OCI-LY7 (cell line): ENCODE measurements at places on chromosomes 1 and 21.

GRCh38 chr1:168623003-168623828 lies 46.8 kb downstream of the XCL1 start:
- DNase-seq: no peak

DNA sequence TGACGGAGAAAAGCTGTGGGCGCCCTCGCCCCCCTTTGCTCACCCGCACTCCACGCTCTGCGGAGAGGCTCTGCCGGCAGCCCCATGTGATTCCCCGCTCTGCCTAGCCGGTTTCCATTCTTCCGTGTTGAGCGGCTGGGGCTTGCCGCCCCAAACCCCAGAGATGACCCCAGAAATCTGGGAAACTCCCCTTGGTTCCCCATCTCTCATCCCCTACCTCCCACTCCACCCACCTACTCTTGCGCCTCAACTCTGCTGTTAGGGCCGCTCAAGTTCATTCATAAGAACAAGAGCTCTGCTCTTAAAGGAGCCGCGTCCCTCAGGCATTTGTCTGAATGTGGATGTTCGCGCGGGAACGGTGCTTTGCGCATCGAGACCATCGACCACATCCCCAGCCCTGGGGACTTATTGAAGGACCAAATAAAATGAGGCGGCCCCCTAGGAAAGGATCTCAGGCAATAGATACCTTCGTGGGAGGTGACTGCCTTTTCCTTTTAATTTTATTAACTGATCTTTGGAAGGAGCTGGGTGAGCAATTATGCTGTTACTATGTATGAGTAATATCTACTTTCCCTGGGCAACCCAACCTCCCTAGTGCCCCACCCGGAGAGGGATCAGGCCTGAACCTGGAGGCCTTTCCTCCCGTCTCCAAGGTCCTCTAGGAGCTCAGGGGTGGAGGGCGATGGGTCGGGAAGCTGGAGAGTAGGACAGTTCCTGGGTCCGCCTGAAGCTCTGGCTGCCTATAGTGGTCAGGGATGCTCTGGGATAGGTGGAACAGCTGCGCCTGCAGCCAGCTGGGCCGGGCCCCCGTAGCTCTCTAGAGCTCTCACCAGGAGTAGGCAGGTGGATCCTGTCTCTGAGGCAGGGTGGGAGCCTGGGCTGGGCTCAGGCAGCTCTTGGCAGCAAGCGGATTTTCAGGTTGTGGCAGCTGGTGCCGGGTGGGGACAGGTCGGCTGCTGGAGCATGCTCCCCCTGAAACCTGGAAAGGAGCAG lies 898 bp downstream of the MFSD2A start:
- peak; percentile 75 for DNase-seq

DNA sequence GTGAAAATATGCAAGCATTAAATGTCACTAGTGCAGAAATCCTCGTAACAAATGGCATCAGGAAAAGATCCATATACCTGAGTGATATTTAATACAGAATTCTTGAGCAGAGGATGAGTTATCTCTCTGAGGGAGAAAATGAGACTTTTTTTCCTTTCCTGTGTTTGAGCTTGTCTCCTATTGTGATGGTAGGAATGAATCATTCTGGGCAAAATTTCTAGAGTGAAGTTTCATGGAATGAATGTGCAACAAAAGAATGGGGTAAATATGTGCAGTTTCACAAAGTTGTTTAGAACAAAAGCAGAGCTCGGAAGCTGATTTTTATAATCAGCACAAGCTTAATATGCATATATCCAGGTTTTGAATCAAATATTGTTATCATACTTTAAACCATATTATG lies 4.6 kb downstream of the CTPS1 start:
- DNase-seq: no peak

DNA sequence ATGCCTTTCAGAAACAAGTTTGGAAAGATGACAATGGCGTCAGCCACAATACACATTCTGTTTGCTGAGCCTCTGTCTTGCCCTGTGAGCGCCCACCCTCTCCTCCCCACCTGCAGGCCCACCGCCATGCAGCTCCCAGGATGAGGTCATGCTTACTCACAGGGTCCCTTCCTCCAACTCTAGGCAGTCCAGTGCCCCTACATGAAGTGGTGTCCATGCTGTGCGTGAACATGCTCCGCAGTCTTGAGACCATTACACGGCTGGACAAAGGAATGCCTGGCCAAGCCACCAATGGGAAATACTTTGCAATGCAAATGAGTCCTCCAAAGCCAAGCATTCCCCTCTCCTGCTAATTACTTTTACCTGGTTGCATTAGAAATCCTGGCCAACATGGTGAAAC lies 92.2 kb downstream of the CD58 start:
- no peak for DNase-seq

DNA sequence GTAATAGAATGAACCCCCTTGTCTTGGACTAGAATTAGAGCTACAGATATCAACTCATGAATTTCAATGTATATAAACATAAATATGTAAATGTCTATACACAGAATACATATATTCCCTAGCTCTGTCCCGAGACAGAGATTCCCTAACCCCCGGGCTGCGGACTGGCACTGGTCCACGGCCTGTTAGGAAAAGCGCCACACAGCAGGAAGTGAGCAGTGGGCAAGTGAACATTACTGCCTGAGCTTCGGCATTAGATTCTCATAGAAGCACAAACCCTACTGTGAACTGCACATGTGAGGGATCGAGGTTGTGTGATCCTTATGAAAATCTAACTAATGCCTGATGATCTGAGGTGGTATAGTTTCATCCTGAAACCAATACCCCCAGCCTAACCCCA lies 51.2 kb downstream of the PIK3R3 start:
- DNase-seq: no peak

DNA sequence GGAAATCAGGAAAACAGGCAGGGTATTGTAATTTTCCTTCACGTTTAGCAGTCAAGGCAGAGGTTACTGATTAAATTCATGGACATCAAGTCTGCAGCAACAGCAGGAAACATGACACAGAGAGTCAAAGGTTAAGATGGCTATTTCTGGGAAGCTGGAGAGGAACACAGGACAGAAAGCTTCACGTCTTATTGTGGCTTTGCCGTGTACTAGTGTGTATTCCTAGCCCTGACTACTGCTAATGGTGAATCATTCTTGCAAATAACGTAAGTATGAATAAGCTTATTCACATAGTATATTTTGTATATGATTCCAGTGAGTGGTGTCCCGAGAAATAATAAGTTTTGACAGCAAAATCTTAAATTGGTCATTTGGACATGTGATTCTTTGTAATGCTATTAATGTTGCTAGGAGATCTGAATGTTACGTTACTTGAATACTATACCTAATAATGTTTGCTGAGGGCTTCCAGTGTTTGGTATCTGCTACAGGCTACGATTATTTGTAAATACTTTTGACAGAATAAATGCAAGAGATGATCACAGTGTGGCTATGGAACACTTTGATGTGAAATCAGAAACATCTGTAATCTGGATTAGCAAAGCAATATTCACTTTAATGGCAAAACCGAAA lies 77.4 kb downstream of the DISP1 start:
- no peak for DNase-seq

DNA sequence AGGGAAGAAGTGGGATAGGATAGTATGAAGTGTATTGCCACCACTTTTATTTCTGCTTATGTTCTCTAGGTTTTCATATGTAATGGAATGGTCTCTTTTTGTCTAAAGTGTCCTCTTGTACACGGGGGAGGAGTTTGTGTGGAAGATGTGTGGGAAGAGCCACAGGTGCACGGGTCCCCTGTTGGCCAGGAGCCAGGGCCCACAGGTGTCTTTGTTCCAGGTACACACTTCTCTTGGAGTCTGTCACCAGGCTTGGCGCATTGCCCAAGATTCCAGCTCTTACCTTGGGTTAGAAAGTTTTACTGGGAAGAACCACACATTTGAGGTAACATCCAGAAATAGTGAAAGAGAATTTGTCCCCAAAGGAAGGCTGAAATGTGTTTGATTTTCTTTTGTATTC lies 10.5 kb downstream of the TENT5C start:
- DNase-seq: no peak
